ENCODE measurements at places on chromosomes 1 and 21.

- DNase-seq = no peak
These were observed 84.8 kb downstream of the DMRTB1 start for GRCh38 chr1:53543778-53544695.

- no peak for DNase-seq
These were observed 1.5 kb downstream of the APOBEC4 start for GRCh38 chr1:183651612-183652011.

GRCh38 chr1:10598389-10598702 is 123.6 kb downstream of the PEX14 start:
- DNase-seq = no peak

DNA sequence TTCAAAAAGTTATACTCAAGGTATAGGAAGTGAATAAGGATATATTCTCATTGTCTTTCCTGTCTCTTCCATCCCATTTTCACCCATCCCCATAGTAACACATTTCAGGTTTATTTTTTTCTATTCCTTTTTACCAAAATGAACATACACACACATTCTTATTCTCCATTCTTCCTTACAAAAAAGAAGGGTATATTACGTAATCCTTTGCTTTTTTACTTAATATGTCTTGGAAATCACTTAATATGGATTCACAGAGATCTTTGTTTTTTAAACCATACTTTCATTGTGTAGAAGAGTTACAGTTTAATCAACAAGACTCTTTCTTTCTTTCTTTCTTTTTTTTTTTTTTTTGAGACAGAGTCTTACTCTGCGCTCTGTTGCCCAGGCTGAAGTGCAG is 128.2 kb upstream of the BMP8A start:
- DNase-seq = no peak

GRCh38 chr1:207256869-207257268 is 64.6 kb upstream of the CD55 start:
- DNase-seq = no peak

- DNase-seq = no peak
These were observed 16.8 kb upstream of the JAK1 start for GRCh38 chr1:64983110-64983509.

DNA sequence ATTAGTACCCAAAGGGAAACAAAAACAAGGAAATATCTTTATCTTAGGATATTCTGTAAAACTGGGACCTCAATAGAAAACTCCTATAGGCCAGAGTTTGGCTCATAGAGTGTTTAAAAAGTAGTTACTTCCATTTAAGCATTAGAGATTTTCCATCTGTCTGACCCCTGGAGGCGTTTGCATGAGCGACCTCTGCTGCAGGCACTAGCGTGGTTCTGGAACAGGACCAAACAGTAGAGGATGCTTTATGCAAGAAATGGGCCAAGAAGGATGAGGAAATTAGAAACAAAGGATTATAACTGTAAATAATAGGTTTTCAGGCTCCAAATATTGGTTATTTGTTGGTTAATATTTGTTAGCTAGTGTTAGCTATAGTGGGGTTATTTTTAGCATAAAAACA is 5.7 kb downstream of the ZBTB40 start:
- no peak for DNase-seq

DNA sequence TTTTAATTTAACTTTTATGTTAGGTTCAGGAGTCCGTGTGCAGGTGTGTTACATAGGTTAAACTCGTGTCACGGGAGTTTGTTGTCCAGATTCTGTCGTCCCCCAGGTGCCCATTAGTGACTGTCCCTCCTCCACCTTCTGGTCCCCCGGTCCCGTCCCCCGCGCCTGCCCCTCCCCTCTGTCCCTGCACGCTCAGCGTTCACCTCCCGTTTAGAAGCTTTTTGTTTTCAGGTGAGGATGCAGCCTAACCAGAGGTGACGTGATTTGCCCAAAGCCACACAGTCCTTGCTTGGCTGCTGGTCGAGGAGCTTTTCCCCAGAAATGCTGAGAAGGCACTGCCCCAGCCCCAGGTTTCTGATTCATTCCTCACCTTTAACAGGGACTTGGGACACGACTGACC is 844 bp downstream of the C1orf146 start:
- DNase-seq = no peak

DNA sequence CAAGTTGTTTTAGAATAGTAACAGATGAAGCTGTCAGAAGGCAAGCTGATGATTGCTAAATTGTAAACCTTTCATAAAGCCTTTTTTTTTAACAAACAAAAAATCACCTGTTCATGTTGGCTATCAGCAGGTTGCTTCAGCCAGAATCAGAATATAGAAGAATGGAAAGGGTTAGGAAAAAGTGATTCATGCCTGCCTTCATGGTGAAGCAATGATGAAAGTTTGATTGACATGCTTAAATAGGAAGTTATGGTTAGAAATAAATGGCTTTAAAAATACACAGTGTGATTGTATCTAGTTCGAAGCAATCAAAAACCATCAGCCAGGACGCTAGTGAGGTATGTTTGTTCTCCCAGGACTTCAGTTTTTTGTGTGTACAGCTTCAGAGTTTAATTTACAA is 37.9 kb downstream of the GABPA start:
- no peak for DNase-seq

GRCh38 chr1:12167493-12168429 is 970 bp downstream of the TNFRSF1B start:
- DNase-seq = no peak

- no peak for DNase-seq
These were observed 12.7 kb downstream of the MTFR1L start for GRCh38 chr1:25832336-25833037.

DNA sequence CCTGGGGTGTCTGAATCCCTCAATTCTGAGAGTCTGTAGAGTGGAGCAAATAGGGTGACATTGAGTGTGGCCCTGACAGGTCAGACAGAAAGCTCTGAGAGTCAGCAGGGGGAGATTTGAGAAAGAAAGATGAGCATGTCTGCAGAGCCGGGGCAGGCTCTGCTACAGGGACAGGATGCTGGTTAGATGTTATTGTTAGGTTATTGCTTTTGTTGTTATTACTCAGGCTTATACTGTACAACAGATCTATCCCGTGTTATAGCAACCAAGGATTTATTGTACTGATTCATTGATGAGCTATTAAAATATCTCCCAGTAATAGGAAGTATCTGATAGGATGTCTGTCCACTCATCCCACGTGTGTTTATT is 59.5 kb downstream of the NFASC start:
- no peak for DNase-seq

- no peak for DNase-seq
These were observed 83.4 kb downstream of the BACH1 start for GRCh38 chr21:29382030-29382654.

DNA sequence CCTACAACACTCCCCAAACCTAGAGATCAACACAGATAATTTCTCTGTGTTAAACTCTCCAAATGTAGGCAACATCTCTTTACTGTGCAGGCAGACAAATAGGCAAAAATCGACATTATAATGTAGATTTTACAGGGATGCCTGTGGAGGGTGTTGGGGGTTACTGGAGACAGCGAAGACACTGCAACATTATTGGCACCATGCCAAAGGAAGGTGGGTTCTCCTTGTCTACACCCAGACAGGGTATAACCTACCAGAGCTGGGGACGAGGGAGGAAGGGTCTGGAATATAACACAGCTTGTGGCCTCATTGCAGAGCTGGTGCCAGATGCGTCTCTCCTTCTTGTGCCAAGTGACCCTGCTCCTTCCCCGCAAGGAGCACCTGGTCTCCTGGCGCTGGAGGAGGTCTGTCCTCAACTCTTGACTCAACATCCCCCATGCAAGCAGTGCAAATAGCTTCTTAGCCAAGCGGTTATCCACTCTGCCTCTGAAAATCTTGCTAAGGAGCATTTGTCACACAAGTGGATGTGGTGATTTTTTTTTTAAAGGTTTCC is 404.0 kb downstream of the PRDM2 start:
- no peak for DNase-seq

DNA sequence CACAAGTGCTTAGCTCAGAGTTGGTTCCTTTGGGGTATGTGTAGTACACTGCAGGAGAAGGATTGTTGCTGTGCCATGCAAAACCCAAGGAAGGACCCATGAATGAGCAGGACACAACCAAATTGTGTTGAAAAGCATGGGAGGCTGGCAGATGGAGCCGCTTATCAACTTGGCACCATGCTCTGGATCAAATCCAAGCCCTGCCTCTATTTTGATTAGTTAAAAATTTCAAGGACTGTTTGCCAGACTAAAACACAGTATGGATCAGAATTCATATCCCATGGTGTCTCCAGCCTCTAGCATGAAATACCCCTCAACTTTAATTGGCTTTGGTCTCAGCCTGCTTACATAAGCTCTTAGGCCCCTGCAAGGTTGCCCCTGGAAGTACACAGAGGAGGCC is 27.8 kb downstream of the CCDC185 start:
- no peak for DNase-seq

GRCh38 chr1:151267760-151268159 is 13.2 kb downstream of the PSMD4 start:
- no peak for DNase-seq
